ENCODE measurements at places on chromosomes 5 and 9. TPM values are rescaled to one million over a fixed set of nuclear protein-coding genes. Genes with fewer than 3 reads are reported as not detected.

The CCL27 gene
- not detected for polyA plus RNA-seq

DNA sequence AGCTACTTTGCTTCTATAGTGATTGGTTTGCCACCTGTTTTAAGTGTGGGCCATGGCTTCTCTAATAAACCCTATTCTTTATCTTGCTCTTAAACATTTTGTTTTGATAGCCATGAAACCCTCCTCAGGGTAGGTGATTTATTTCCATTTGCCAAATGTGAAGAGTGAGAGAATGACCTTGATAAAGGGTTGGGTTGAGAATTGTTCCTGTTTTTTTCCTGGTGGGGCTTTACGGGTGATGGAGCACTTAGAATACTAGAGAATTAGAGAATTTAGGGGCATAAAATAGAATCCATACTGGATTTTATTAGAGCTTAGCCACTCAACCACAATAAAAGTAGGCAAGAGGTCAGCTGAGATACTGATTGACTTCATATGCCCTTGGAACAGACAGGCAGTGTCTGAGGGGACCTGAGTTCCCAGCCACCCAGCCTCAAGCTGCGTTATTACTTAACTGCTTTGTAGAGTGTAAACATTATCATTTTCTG lies 68.9 kb downstream of the COMMD10 start:
- no peak for DNase-seq

DNA sequence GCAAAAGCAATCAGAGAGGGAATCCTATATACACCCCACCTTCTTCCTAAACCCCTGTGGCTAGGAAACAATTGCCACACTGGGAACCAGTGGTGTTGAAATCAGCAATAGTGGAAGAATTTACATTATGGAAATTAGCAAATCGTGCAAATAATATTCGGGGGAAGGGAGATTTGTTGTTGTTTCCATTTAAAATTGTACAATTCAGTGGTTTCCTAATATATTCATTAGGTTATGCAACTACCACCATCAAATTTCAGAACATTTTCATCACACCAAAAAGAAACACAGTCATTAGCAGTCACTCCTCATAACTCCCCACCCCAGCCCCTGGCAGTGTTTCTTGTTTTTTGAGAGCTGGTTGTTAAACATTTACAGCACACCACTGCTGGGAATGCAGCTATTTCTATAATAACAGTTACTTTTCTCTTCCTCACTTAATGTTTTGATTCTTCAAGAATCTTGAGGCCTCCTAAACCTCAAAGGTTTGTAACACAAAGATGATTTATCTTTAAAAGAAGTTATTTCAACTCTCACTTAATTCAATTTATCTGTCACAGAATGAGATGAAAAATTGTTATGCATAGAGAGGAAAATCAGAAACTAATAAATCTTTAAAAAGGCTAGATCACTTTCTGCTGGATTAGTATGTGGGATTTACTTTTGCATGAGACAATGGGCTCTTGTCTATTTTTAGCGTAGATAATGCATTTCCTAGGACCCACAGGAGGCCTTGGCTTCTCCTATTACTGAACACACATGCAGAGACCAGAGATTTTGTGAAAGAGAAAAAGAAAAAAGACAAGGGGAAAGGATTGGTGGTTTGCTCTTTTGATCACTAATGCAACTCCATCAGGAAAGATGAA lies 91.8 kb upstream of the DAPK1 start:
- DNase-seq, result peak; percentile 77

- no peak for DNase-seq
These were observed 22.3 kb upstream of the DPYSL3 start for GRCh38 chr5:147532156-147532555.

The OR1J4 gene
- polyA plus RNA-seq, result not detected

GRCh38 chr5:160357394-160357793 lies 13.0 kb downstream of the C1QTNF2 start:
- no peak for DNase-seq

DNA sequence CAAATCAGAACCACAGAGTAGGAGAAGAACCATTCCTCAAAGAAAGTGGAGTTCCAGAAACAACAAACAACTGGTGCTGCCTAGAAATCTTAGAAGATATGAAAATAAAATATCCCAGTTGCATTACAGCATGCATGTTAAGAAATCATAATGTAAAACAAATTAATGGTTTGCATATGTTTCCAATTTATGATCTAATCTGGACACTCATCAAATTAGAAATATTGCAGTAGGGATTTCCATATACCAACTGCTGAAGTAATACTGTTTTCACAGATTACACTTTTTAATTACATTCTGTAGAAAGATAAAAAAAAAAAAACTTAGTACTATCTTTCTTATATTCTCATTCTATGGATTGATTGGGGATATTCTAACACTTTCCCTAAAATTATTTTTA lies 1034.6 kb upstream of the C9orf72 start:
- no peak for DNase-seq

The BICD2 gene
- 13.8 TPM for polyA plus RNA-seq

DNA sequence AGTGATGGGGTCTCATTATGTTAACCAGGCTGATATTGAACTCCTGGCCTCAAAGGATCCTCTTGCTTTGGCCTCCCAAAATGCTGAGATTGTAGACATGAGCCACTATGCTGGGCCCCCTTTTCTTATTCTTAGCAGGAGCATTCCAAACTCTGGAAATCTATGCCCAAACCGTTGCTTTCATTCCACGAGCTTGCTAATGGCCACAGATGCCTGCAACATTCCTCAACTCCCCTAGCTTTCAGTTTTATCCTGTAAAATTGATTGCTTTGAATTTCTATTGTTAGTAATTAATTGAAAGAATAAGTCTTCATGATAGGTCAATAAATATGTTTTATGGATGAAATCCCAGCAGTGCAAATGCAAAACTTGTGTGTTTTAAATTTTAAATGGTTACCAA lies 564.8 kb upstream of the WWC1 start:
- DNase-seq, result no peak

The BTNL8 gene
- 0.15 TPM for polyA plus RNA-seq

The PDCD1LG2 gene
- polyA plus RNA-seq, result 0.17 TPM

Measured in CD14-positive monocyte (primary cell).